HFF-Myc (cell line): ENCODE measurements at places on chromosomes 2 and 18.

DNA sequence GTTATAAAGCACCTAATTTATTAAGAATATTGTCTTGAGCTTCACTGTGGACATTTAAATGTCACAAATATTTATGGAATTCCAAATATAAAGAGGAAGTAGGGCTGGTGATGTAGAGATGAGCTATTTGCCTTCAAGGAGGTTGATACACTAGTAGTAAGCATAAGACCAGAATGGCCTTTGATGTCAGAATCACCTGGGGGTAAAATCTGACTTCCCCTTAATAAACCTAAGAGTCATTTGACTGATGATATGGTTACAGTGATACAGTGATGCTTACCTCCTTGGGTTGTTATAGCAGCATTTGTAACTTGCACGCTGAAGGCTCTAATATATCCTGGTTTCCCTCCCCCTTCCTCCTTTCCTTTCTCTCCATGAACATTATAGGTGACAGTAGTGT lies 143.7 kb downstream of the CERS6 start:
- no peak for DNase-seq

DNA sequence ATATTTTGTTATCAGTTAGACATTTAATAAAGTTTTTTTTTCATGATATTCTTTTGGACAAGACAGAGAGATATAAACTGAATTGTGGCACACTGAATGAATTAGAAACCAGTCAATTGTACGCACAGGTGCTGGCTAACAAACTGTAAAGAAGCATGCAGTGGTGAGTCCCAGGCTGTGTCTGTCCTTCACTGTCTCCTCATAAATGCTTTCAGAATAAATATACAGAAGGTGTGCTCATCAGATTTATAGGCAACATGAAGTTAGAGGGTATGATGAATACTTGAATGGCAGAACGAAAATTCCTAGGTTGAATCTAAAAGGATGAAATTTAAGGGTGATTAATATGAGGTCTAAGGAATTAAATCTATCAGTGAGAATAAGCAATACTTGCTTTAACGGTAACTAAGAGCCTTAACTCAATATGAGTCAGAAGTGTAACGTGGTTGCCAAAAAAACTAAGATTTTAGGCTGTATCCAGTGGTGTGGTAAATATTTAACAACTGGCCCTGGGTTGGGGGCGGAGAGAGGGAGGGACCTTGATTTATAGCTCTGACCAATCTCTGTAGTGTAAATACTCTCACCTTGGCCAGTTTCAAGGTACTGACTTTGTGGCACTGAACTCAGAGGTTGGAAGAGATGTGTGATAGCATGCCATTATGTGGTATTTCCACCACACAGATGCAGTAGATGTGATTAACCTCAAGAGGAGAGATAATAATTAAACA lies 41.9 kb upstream of the AAK1 start:
- DNase-seq, result no peak

DNA sequence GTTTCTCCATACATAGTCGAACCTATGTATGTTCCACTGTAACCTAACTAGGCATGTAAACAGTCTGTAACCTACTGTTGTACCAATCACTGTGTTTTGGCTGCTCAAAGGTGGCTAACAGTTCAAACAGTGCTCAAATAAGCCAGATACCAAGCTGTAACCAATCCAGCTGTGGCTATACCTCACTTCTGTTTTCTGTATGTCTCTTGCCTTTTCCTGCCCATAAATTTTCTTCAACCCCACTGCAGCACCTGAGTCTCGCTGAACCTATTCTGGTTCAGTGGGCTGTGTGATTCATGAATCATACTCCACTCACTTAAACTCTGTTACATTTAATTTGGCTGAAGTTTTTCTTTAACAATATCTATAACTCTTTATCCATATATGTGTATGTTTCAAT lies 340.7 kb downstream of the LPIN1 start:
- no peak for DNase-seq

DNA sequence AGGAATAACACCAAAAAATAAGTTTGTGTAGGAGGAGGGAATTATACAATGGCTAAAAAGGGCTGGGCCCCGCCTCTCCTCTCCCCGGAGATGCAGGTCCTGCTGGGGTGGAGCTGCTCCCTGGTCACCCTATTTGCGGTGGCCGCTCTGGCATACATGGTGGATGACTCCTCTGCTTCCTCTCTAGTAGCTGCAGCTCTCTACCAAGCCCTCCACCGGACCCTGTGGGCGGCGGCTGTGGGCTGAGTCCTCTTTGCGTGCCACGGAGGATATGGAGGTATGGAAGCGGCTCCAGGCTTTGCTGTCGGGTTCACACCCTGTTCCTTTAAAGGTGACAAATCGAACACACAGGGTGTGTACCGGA lies 77.1 kb upstream of the SEC11C start:
- DNase-seq, result no peak

GRCh38 chr2:191869178-191869577 lies 22.3 kb upstream of the CAVIN2 start:
- DNase-seq, result no peak

GRCh38 chr2:216757532-216757931 lies 62.2 kb upstream of the IGFBP5 start:
- no peak for DNase-seq

- no peak for DNase-seq
Measured at GRCh38 chr18:76875390-76876325, 53.3 kb downstream of the ZNF236 start.

GRCh38 chr2:118855451-118856279 lies 8.2 kb upstream of the EN1 start:
- DNase-seq, result peak; percentile 38

DNA sequence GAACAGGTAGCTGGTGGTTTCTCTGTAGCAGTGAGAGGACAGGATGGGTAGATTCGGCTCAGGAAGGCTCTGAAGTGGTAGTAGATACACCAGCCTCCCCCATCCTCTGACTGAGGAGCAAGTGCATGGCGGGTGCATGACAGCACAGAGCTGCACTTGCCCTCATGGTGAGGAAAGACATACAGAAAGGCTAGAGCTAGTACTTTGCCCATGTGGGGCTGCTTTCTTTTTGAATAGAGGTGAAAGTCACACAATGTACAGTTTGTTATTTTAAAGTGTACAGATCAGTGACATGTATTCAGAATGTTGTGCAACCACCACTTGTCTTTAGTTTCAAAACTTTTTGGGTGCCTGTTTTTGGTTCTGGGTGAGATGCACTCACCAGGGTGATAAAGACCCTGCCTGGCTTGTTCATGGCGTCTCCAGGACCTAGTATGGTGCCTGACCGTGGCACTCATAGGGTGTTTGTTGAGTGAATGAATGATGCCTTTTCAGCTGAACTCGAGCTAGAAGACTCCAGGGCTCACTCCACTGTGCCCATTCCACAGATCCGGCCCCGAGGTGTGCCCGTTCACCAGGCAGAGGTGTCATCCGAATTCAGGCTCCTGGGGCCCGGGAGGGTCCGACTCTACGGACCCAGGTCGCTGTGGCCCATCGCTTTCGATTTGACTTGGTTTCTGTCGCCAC lies 421 bp upstream of the VAMP5 start:
- no peak for DNase-seq

DNA sequence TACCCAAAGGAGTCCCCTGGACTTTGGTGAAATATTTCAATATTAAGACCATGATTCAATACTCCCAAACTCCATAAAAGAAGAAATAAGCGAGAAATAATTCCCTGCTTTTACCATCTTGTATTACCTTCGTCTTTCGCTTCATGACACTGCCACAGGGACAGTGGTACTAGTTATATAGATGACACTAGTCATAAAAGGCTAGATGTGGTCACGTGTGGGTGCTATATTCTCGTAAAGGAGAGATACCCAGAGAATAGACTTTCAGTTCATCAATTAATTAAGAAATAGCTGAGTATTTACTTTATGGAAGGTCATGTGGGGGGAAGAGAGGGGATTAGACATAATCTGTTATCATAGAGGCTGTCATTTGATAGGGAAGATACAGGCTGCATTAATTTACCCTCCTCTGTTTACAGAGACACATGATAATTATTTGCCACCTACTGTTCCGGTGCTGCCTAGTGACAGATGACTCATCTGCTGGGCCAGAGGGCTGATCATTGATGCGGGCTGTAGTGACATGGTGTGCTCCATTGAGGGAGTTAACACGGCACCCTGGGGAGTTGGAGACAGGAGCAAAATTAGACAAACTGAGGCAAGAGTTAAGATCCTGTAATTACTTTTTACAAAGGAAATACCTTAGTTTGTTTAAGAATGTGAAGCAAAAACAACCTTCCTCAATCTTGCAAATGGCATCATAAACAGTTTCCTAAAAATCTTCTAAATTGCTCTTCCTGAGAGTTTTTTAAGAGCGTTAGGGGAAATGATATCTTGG lies 78.2 kb upstream of the ITGB6 start:
- no peak for DNase-seq

DNA sequence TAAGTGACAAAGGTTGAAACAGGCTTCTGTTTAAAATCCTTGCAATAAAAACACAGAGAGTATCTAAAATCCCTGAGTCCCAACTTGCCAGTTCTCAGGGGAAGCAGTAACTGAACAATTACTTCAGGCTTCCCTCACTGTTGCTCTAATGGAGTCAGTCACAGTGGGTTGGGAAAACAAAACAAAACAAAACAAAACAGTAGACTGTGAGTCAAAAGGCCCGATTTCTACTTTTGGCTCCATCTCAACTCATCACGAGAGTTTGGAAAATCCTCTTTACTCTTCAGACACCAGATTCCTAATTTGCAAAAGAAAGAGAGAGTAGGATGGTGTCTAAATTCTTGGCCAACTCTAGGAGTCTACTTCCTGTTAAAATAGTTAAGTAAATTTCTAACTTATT lies 1.1 kb downstream of the FSHR start:
- DNase-seq, result no peak

GRCh38 chr18:51953521-51953920 lies 386.5 kb upstream of the DCC start:
- DNase-seq, result no peak

DNA sequence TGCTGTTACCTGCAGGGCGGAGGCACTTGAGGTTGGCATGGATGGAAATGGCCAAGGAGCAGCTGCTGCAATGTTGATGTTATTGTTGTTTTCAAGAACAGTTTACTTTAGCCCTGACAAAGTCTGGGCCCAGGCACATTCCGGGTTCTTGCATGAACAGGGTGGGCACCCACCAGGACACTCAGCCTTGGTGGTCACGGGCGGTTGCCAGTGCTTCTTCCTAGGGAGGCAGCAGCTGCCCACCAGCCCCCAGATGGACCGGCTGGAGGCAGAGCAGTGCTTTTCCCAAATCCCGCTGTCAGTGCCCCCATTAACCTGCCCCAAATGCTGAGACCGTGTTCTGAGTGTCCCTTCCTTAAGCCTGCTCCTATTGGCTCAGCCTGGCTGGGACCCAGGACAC lies 38.5 kb upstream of the B3GNT7 start:
- no peak for DNase-seq

DNA sequence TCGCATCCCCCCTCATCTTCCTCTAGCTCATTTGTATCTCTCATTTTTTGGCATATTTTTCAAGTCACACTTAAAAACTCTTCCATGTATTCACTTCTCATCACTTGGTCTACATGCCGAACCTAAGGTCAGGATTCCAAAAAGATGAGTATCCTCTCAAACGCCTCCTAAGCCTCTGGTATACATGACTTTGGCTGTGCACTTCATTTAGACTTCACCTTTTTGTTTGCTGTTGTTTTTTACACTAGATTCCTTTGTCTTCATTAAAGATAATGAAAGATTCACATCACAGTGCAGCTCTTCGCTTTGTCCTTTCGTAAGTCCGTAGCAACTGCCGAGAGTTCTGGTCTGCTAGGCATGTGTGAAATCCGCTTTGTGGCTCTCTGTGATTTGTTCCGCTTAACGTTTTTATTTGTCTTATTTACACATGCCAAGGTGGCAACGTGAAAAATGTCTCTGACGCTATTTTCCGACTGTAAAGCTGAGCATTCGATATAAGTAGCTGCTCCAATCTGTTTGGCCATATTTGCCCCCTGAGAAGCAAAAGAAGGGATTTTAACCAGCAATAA lies 17.7 kb downstream of the RND3 start:
- no peak for DNase-seq

GRCh38 chr18:65975536-65975935 lies 224.7 kb downstream of the CDH7 start:
- DNase-seq, result no peak

GRCh38 chr2:145615626-145616025 lies 1095.7 kb upstream of the ZEB2 start:
- no peak for DNase-seq

- no peak for DNase-seq
Measured at GRCh38 chr2:102262216-102263129, 48.9 kb upstream of the IL1RL1 start.

DNA sequence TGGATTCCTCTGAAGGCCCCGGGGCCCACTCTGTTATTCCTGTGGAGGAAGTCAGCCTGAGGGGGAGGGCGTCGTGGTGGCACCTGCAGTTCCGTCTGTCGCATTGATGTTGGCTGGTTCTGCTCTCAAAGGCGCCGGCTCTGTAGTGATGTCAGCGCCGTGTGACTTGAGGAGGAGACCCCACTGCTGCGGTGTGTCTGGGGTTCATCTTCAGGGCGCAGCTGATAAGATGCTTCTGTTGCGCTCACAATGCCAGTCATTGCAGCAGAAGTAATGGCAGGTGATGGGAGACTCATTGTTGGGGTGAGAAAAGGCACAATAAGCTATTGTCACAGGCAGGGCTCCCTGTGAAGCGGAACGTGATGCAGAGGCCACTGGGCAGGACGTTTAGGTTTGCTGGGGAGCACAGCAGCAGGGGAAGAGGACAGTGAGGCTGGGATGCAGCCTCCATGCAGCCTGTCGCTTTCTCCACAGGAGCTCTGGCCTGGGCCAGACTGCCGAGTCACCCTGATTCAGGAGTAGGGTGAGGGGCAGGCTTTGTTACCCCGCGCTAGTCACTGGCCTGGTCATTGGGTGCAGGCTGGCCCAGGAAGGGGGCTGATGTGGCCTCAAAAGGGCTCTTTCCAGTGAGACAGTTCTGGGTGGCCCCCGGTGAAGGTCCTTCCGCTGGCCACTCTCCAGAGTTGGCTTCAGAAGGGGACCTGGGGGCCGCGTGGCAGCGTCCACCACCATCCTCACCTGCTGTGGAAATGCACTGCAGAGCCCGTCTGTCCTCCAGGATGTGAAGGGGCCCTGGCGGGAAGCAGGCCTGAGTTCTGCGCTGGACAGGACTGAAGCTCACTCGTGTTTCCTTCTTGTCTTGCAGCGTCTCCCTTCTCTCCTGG lies 42.9 kb downstream of the SH3BP4 start:
- DNase-seq, result no peak
